Fibroblast of lung (primary cell): ENCODE measurements at places on chromosomes 2 and 18.

DNA sequence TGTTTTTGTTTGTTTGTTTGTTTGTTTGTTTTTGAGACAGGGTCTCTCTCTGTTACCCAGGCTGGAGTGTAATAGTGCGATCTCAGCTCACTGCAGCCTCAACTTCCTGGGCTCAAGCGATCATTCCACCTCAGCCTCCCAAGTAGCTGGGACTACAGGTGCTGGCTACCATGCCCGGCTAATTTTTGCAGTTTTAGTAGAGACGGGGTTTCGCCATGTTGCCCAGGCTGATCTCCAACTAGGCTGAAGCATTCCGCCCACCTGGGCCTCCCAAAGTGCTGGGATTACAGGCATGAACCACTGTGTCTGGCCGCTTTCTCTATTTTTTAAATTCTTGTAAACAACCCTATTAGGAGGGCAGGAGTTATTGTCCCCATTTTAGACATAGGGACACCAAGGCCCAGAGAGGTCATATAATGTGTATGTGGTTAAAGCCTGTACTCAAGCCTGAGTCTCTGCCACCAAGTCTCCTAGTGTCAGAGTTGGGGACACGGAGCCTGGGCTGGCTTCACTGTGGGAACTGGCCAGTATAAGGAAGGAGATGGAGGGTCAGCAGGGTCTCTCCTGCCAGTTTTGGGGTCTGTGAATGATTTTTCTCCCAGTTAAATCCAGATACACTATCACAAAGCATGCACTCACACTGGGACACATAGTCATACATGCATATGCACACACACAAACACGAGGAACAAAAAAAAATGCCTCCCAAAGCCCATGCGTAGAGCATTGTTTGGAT lies 27.5 kb upstream of the MCFD2 start:
- no peak for DNase-seq
- peak overlapping the region; percentile 64 for H3K4me3 ChIP-seq
- H3K36me3 ChIP-seq: peaks cover 6% of the 10 kb centered on the region
- H3K4me1 ChIP-seq: peaks cover 15% of the 10 kb centered on the region
- no peaks in the 10 kb centered on the region for H3K27me3 ChIP-seq

DNA sequence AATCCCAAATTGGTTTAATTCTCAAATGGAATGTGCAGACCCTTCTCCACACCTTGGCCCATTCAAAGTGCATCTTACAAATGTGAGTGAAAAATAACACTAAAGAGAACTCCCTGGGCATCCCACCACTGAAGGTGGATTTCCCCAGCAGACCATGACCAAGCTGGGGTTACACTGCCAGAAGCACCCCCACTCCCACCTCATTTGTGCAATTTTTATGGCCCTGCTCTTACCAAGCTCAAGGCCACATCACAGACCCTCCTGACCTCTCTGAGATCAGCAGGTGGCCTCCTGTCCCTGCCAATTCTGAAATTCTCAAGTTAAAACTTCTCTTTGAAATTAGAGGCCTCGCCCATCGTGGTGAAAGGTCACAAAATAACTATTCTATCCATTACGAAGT lies 21.6 kb downstream of the SIGLEC15 start:
- DNase-seq: no peak
- H3K36me3 ChIP-seq: peaks cover 13% of the 10 kb centered on the region
- no peak overlapping the region for H3K4me3 ChIP-seq
- no peak overlapping the region for H3K27ac ChIP-seq
- H3K4me1 ChIP-seq: peaks cover 3% of the 10 kb centered on the region

DNA sequence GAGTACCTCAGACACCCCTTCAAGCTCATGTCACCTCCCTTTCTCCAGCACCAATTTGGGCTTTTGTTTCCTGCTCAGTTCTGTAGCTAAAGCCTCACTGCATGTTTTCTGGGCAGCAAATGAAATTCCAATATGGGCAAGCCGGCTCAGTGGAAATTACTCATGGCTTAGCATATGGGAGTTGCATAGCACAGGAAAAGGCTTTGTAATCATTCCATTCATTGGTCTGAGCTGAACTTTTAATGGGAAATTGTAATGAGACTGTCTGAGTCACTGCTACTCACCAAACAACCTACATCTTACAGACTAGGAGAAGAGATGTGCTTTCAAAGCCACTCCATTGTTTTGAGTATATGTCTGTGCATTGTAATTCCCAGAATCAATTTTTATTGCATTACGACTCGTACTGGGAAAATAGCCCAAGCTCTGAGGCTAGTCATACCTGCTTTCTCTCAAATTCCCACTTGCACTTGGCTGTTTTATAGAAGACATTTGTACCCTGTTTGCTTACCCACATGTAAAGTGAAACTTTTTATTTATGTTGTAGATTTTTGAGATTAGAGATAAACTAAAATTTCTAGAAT lies 139.5 kb upstream of the LRATD1 start:
- no peaks in the 10 kb centered on the region for H3K36me3 ChIP-seq
- no peak overlapping the region for H3K4me3 ChIP-seq
- H3K27ac ChIP-seq: no peak overlapping the region

- H3K27ac ChIP-seq: no peak overlapping the region
- no peak for DNase-seq
- H3K27me3 ChIP-seq: no peaks in the 10 kb centered on the region
- H3K4me3 ChIP-seq: no peak overlapping the region
Measured at GRCh38 chr2:158544998-158545397, 88.2 kb downstream of the PKP4 start.

GRCh38 chr2:203122317-203122986 lies 107.8 kb downstream of the NBEAL1 start:
- H3K27me3 ChIP-seq: no peaks in the 10 kb centered on the region
- no peak overlapping the region for H3K27ac ChIP-seq
- no peak overlapping the region for H3K4me3 ChIP-seq
- no peaks in the 10 kb centered on the region for H3K36me3 ChIP-seq

DNA sequence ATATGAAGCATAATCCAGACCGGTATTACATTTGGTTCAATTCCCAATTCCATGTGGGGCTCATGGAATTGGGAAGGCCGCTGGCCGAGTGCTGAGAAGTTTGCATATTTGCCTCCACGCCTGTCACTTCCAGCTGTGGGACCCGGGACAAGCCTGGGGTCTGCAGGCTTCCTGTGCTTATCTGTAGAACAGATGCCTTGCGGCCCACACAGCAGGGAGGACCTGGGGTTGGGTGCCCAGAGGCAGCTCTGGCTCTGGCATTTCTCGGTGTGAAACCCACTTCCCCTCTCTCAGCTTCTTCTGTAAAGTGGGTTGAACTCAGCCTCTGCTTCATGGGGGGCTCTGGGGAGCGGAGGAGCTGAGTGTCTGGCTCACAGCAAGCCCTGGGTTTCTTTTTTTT lies 97.9 kb downstream of the SH3BP4 start:
- H3K4me3 ChIP-seq: no peak overlapping the region
- H3K27ac ChIP-seq: no peak overlapping the region
- H3K4me1 ChIP-seq: peaks cover 11% of the 10 kb centered on the region
- no peak for DNase-seq

- H3K4me3 ChIP-seq: peak overlapping the region; percentile 94
- DNase-seq: no peak
- peak overlapping the region; percentile 96 for H3K27ac ChIP-seq
Measured at GRCh38 chr2:68250652-68251186, 1.6 kb downstream of the PPP3R1 start.

- H3K36me3 ChIP-seq: no peaks in the 10 kb centered on the region
- no peak for DNase-seq
- no peaks in the 10 kb centered on the region for H3K4me1 ChIP-seq
Measured at GRCh38 chr2:98883780-98884211, 52.2 kb downstream of the CRACDL start.

GRCh38 chr2:55618275-55619055 lies 1.0 kb upstream of the PPP4R3B start:
- peak overlapping the region; percentile 78 for H3K27ac ChIP-seq
- DNase-seq: peak; percentile 50
- peak overlapping the region; percentile 100 for H3K4me3 ChIP-seq

DNA sequence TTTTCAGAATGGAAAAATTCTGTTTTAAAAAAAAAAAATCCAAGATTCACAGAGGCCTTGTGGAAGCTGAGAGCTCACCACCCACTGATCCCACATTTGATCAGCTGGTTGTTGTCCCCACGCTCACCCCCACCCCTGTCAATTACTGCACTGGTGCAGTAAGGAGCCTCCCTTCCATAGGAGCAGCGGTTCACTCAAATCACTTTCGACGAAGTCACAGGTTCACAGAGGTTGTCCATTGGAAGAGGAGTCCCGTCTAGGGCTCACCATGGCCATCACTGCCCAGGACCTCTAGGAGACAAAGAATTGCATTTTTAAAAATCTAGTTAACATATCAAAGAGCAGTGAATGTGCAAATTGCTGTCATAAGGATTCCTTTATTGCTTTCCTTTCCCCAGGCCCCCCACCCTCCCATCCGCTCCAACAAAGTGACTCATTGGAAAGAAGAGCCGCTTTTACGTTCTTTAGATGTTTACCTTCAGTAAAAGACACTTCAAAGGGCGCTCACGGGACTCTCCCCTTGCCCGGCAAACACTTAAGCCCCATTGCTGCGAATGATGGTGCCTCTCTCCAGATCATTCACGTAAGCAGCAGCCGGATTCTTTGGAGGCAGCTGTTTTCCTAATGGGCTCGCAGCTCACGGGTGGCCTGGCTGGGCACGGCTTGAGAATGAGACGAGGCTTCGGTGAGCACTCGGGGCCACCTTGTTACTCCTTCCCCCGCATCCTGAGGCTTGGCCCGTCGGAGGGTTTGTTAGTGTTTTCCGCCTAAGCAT lies 165.5 kb upstream of the SALL3 start:
- H3K27ac ChIP-seq: no peak overlapping the region
- no peaks in the 10 kb centered on the region for H3K36me3 ChIP-seq
- no peak for DNase-seq
- no peaks in the 10 kb centered on the region for H3K4me1 ChIP-seq

DNA sequence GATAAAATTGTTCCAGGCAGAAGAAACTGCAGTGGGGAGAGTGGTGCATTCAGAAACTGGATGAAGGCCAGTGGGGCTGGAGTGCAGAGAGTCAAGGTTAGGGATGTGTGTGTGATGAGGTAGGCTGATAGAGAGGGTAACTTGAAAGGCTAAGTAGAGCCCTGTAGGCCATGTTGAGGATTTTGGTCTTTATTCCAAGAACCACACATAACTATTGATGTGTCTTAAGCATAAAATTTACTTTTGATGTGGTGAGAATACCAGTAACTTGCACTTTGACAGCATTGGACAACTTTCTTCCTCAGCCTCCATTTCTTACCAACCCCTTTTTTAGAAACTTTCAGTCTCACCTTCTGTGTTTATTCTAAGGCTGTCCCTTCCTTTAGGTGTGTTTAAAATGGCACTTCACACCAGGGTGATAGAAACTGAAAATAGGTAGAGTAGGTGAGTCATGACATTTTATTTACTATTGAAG lies 22.6 kb downstream of the MTX2 start:
- H3K36me3 ChIP-seq: no peaks in the 10 kb centered on the region
- H3K4me3 ChIP-seq: no peak overlapping the region

DNA sequence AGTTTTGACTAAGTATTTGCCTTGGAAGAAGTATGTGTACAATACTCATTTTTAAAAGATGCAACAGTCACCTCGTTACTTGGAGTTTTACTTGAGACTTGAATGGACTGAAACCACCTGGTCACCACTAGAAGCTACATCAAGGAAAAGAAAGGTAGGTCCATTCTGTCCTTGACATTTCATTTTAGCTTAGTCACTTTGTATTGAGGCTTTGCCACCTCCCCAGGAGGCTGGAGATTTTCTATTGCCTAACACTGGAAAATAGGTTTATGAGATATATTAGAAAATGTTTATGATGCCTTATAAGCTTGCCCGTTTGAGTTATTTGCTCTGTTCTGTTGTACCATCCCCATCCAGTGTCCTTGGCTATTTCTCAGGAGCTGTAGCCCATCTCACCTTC lies 107.9 kb upstream of the ETAA1 start:
- peaks cover 14% of the 10 kb centered on the region for H3K4me1 ChIP-seq
- no peak for DNase-seq
- no peaks in the 10 kb centered on the region for H3K36me3 ChIP-seq

- no peak for DNase-seq
- no peaks in the 10 kb centered on the region for H3K4me1 ChIP-seq
- no peak overlapping the region for H3K27ac ChIP-seq
- no peak overlapping the region for H3K4me3 ChIP-seq
Measured at GRCh38 chr2:221758076-221758475, 186.0 kb upstream of the EPHA4 start.

GRCh38 chr2:165905269-165905668 lies 48.3 kb downstream of the TTC21B start:
- no peaks in the 10 kb centered on the region for H3K36me3 ChIP-seq
- no peak for DNase-seq
- H3K27ac ChIP-seq: no peak overlapping the region

- peaks cover 2% of the 10 kb centered on the region for H3K4me1 ChIP-seq
- no peak overlapping the region for H3K27ac ChIP-seq
- H3K36me3 ChIP-seq: peaks cover 3% of the 10 kb centered on the region
- H3K4me3 ChIP-seq: no peak overlapping the region
- H3K27me3 ChIP-seq: no peaks in the 10 kb centered on the region
- no peak for DNase-seq
Measured at GRCh38 chr2:62826953-62827675, 121.6 kb downstream of the EHBP1 start.

DNA sequence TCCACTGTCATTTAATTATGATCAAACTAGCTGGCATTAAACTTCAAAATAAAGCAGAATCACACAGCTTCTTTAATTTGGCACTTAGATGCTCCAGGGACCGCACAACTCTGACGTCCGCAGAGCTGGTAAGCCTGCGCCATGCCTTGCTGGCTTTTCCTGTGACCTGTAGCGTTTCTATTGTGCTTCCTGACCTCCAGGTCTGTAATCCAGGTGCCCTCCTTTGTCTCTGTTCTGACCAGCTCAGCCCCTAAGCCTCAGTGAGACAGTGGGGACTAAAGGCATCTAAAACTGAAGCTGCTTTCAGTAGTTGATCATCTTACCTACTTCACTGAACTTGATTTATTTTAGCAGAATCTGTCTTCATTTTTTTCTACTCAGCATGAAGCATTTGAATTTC lies 249.7 kb upstream of the RGPD4 start:
- H3K4me3 ChIP-seq: no peak overlapping the region
- no peak overlapping the region for H3K27ac ChIP-seq
- H3K4me1 ChIP-seq: no peaks in the 10 kb centered on the region
- DNase-seq: no peak
- no peaks in the 10 kb centered on the region for H3K27me3 ChIP-seq

DNA sequence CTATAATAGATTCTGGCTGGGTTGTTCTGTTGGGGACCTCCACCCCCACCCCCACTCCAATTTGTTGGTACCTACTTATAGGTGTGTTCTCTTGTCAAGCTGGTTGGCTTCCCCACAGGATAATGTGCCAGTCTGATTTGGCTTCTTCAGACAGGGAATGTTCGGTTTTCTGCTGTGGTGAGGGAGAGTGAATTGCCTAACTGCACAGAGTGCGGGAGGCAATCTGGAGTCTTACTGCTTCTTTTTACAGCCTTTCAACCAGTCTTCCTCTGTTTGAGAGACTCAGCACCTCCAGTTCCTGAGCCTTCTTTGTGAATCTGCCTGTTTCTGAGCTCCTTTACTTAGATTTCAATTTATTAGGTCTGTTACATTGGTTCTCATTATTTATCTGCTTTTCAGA lies 27.4 kb upstream of the SNORC start:
- no peak overlapping the region for H3K4me3 ChIP-seq
- H3K27ac ChIP-seq: no peak overlapping the region
- DNase-seq: no peak

- H3K4me1 ChIP-seq: no peaks in the 10 kb centered on the region
- H3K36me3 ChIP-seq: no peaks in the 10 kb centered on the region
- no peak overlapping the region for H3K4me3 ChIP-seq
- no peaks in the 10 kb centered on the region for H3K27me3 ChIP-seq
Measured at GRCh38 chr2:76464310-76464709, 753.6 kb upstream of the GCFC2 start.
